MCF 10A (cell line): ENCODE measurements at places on chromosomes 12 and 14. TPM values are rescaled to one million over a fixed set of nuclear protein-coding genes. Genes with fewer than 3 reads are reported as not detected.

- no peak overlapping the region for H3K4me3 ChIP-seq
- H3K36me3 ChIP-seq = no peaks in the 10 kb centered on the region
- no peak overlapping the region for H3K27ac ChIP-seq
- DNase-seq = no peak
Observed at GRCh38 chr12:29163146-29163545, 14.1 kb downstream of the FAR2 start.

DNA sequence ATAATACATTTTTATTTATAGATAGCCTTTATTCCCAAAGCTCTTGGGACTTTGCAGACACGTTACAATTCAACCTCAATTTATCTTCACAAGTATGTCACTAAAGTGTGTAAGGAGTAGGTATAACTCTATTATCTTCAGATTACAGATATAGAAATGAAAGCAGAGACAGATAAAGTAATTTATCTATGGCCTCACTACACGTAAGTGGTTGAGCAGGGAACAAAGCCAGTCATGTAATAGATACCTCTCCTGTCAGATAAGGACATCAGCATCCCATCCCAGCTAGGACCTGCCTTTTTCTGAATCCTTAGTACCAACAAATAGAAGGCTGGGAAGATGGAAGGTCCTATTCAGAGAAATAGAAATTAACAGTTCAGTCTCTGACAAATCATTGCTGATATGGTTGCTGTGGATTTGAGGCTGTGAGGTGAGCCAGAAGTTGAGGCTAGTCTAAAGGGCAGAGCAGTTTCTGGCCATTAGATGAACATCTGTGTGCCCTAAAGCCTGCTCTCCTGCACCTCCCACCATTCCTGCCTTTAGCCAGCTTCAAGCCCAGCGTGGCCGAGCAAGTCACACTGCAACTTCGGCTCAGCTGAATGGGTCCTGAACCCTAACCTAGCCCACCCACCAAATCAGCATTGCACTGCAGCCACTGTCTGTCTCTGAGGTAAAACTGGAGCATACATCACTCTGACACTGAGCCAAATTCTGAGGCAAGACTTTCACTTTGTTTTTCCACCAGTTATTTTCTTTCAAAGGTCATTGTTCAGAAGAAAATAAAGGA, 71.1 kb upstream of the PLEKHA5 start:
- no peak for DNase-seq
- H3K36me3 ChIP-seq = no peaks in the 10 kb centered on the region
- no peaks in the 10 kb centered on the region for H3K27me3 ChIP-seq
- no peaks in the 10 kb centered on the region for H3K4me1 ChIP-seq
- no peak overlapping the region for H3K4me3 ChIP-seq

The KRT78 gene
- total RNA-seq = not detected in 2 replicates

The KCNA5 gene
- total RNA-seq = not detected in 2 replicates
